ENCODE measurements at places on chromosomes 6 and 20. TPM values are rescaled to one million over a fixed set of nuclear protein-coding genes. Genes with fewer than 3 reads are reported as not detected.

DNA sequence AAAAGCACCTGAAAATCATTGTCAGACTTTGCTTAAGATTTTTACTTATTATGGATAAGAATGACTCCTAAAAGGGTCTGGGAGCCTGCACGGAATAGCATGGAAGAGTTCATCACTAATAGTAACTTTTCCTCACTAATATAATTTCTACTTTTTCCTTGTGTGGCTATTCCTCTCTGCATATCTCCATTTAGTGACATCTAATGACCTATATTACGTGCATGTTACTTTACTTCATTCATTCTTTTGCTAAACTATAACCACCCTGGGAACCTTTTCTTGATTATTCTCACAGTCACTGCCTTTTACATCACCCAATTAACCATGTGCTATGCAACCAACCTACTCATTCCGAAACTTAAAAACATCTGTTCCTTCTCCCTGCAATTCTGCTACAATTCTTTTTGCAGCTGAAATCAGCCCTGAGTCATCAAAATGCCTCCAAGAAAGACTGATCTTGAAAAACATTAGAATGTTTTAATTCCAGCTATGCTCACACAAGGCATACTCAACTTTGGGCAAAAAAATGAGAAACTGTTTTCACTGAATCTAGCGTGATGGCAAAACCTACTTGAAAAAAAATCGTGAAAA lies 313.3 kb downstream of the RNGTT start:
- no peak overlapping the region for H3K4me3 ChIP-seq
- no peak for DNase-seq
- no peaks in the 10 kb centered on the region for H3K27me3 ChIP-seq
- H3K36me3 ChIP-seq, result no peaks in the 10 kb centered on the region
- peaks cover 3% of the 10 kb centered on the region for H3K4me1 ChIP-seq
- H3K27ac ChIP-seq, result peak overlapping the region; percentile 11

COL12A1 gene
- total RNA-seq, result not detected

GRCh38 chr6:12415980-12416598 lies 125.9 kb downstream of the EDN1 start:
- H3K4me3 ChIP-seq, result no peak overlapping the region
- H3K36me3 ChIP-seq, result no peaks in the 10 kb centered on the region
- H3K27ac ChIP-seq, result no peak overlapping the region
- H3K4me1 ChIP-seq, result no peaks in the 10 kb centered on the region

CDH26 gene
- 0.30 TPM for total RNA-seq

GRCh38 chr6:148001844-148002642 lies 340.6 kb upstream of the SASH1 start:
- H3K4me3 ChIP-seq, result no peak overlapping the region
- H3K27ac ChIP-seq, result no peak overlapping the region
- no peaks in the 10 kb centered on the region for H3K36me3 ChIP-seq
- no peak for DNase-seq

DEFB116 gene
- total RNA-seq, result not detected

DNA sequence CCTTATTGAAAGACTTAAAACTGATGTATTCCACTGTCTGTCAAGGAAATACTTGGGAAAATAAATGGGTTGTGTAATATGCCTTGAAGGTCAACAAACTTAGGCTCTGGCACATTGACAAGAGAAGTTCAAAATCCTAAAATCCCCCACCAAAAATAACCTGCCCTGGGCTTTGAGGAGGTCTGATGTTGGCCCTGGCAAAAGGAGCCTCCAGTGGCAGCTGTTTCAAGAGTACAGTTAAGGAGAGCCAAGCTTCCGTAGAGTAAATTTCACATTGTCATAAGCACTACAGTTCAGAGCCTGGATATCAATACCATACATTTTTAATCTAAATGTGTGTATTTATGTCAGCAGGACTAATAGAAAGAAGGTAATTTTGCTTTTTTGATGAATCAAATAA lies 282.7 kb downstream of the EYA4 start:
- H3K4me1 ChIP-seq, result no peaks in the 10 kb centered on the region
- H3K36me3 ChIP-seq, result no peaks in the 10 kb centered on the region
- no peak overlapping the region for H3K27ac ChIP-seq
- H3K27me3 ChIP-seq, result no peaks in the 10 kb centered on the region

DNA sequence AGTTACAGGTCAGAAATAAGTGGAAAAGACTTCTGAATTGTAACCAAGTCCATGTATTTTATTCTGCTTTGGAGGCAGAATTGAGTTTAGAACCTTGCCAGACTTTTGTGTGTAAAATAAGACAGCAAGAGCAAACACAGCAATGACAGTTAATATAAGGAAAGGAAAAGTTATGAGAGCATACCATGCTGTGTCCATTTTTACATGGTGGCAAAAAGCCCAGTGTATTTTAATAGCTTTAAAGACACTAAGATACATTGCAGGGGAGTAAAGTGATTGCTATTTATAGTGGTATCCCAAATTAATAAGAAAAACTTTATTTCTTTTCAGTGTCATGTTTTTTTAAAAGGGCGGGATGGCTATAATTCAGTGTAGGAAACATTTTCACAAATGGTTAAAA lies 45.2 kb downstream of the CDC5L start:
- H3K4me3 ChIP-seq, result no peak overlapping the region
- peaks cover 2% of the 10 kb centered on the region for H3K4me1 ChIP-seq
- no peak for DNase-seq
- no peaks in the 10 kb centered on the region for H3K27me3 ChIP-seq
- peaks cover 57% of the 10 kb centered on the region for H3K36me3 ChIP-seq

- peaks cover 19% of the 10 kb centered on the region for H3K36me3 ChIP-seq
- peaks cover 30% of the 10 kb centered on the region for H3K4me1 ChIP-seq
Observed at GRCh38 chr6:158161566-158162254, 6.4 kb downstream of the SERAC1 start.

HCRTR2 gene
- not detected for total RNA-seq

DNA sequence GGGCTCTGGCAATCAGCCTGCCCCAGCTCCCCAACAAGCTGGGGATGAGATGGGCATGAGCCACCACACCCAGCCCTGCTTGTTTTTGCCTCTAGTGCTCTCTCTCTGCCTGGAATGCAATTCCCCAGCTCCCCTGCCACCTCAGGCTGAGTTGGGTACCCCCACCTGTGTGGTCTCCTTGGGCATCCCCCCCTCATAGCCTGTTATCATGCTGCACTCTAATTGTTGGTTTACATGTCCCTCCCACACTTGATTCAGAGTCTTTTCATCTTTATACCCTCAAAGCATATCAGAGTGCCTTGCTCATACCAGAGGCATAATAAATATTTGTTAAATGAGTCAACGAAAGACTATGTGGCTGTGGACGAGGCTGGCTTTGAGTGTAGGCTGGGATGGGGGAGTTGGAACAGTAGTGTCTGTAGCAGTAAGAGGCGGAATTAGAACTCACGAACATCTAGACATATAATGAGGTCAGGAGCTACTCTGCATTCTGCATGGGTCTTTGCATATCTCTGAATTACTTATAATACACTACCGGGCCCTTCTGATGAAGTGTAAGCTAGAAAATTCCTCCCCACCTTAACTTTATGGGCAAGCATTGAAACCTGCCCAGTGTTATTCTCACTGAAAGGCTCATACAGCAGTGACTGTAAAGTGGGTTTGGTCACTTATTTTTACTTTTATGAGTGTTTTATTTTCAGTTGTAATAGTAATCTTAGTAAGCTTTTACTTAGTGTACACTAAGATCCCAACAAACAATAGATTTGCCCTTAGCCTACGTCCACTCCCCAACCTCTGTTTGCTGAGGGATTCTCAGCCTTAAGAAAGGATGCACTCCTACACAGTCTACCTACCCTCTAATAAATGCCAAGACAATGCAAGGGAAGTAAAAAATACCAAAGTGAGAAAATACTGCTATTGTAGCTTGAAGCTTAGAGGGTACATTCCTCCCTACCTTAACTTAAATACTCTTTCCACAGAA lies 58.7 kb downstream of the EDN1 start:
- no peaks in the 10 kb centered on the region for H3K4me1 ChIP-seq
- no peak for DNase-seq
- H3K36me3 ChIP-seq, result no peaks in the 10 kb centered on the region
- no peak overlapping the region for H3K4me3 ChIP-seq
- H3K27ac ChIP-seq, result no peak overlapping the region

GRCh38 chr6:67896476-67896875 lies 738.6 kb upstream of the ADGRB3 start:
- H3K4me3 ChIP-seq, result no peak overlapping the region
- no peaks in the 10 kb centered on the region for H3K36me3 ChIP-seq
- no peak overlapping the region for H3K27ac ChIP-seq
- H3K4me1 ChIP-seq, result no peaks in the 10 kb centered on the region

DNA sequence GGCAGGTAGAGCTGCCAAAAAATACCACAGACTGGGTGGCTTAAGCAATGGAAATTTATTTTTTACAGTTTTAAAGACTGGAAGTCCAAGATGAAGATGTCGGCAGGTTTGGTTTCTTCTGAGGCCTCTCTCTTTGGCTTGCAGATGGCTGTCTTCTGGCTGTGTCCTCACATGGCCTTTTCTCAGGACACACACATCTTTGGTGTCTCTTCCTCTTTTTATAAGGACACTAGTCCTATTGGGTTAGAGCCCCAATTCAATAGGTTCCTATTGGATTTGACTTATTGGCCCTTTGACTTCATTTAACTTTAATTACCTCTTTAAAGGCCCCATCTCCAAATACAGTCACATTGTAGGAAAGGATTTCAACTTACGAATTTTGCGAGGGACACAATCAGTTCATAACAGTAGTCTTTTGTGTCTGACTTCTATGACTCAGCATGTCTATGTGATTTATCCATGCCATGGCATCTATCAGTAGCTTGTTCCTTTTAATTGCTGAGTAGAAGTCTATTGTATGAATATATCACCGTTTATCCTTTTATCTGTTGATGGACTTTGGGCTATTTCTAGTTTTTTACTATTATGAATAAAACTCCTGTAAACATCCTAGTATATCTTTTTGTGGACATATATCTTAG lies 11.0 kb upstream of the TCP11 start:
- no peak for DNase-seq
- no peaks in the 10 kb centered on the region for H3K36me3 ChIP-seq
- peaks cover 2% of the 10 kb centered on the region for H3K27me3 ChIP-seq
- no peak overlapping the region for H3K27ac ChIP-seq
- H3K4me1 ChIP-seq, result peaks cover 28% of the 10 kb centered on the region

- no peaks in the 10 kb centered on the region for H3K27me3 ChIP-seq
- no peak overlapping the region for H3K4me3 ChIP-seq
- no peaks in the 10 kb centered on the region for H3K36me3 ChIP-seq
- H3K4me1 ChIP-seq, result no peaks in the 10 kb centered on the region
Observed at GRCh38 chr20:18822832-18823231, 9.2 kb downstream of the SCP2D1 start.

LCA5 gene
- total RNA-seq, result 0.18 TPM

MAN1A1 gene
- 45.0 TPM for total RNA-seq
